Ovary (tissue), 10 donors: ENCODE measurements at places on chromosomes 4 and X. TPM values are rescaled to one million over a fixed set of nuclear protein-coding genes. Genes with fewer than 3 reads are reported as not detected.
A peak's percentile ranks its signal among the peaks of the same experiment; 100 is the strongest.

SPACA5 gene
- total RNA-seq = not detected

DNA sequence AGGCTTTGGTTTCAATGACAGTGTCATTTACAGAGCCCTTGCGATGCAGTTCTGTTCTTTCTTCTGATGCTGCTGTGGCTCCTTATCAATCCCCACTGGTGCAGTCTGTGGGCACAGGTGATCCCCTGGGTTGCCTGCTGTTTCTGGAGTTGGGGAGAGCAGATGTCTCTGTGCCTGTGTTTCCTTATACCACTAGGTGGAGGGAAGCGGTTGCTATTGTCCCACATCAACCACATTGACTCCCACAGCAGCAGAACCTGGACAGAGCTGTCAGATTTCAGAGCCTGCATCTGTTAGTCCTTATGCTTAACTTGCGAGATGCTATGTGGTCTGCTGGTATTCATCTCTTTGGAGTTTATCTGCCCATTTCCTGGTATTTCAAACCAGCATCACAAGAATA is 57.7 kb downstream of the NEIL3 start:
- no peaks in the 10 kb centered on the region for H3K4me1 ChIP-seq
- no peaks in the 10 kb centered on the region for H3K27me3 ChIP-seq
- no peak overlapping the region for H3K27ac ChIP-seq
- H3K36me3 ChIP-seq = no peaks in the 10 kb centered on the region
- no peak for DNase-seq

PABPC1L2A gene
- not detected for total RNA-seq

- H3K36me3 ChIP-seq = no peaks in the 10 kb centered on the region
- no peak overlapping the region for H3K27ac ChIP-seq
- no peaks in the 10 kb centered on the region for H3K4me1 ChIP-seq
- no peak for DNase-seq
- no peaks in the 10 kb centered on the region for H3K27me3 ChIP-seq
Observed at GRCh38 chr4:108851366-108851765, 88.5 kb upstream of the ETNPPL start.

- no peak overlapping the region for H3K4me3 ChIP-seq
- no peaks in the 10 kb centered on the region for H3K36me3 ChIP-seq
- no peak for DNase-seq
- H3K4me1 ChIP-seq = no peaks in the 10 kb centered on the region
Observed at GRCh38 chrX:152915541-152916241, 17.8 kb downstream of the ZNF185 start.

DNA sequence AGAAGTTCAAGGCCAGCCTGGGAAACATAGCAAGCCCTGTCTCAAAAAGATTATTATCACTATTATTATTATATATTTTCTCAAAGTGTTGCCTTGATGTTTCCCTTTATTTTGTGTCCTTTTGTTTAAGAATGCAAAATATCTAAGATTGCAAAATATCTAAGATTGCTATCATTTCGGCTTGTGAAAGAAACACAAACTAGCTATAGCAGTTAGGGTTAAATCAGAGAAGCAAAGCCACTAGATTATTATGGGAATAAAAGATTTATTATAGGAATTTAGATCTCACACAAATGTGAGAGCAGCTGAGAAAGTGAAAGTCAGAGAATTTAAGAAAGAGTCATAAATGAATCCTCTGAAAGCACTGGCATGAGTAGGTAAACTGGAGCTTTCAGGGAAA is 18.0 kb upstream of the TMEM184C start:
- peaks cover 2% of the 10 kb centered on the region for H3K4me1 ChIP-seq
- H3K27me3 ChIP-seq = no peaks in the 10 kb centered on the region
- no peaks in the 10 kb centered on the region for H3K36me3 ChIP-seq
- H3K27ac ChIP-seq = no peak overlapping the region

ELF4 gene
- total RNA-seq = 21.2 TPM

- H3K4me3 ChIP-seq = no peak overlapping the region
- no peaks in the 10 kb centered on the region for H3K4me1 ChIP-seq
- H3K27ac ChIP-seq = no peak overlapping the region
- no peaks in the 10 kb centered on the region for H3K27me3 ChIP-seq
- H3K36me3 ChIP-seq = no peaks in the 10 kb centered on the region
Observed at GRCh38 chrX:33183361-33183760, 28.0 kb downstream of the DMD start.

- H3K4me1 ChIP-seq = no peaks in the 10 kb centered on the region
- no peaks in the 10 kb centered on the region for H3K36me3 ChIP-seq
- no peak for DNase-seq
- H3K4me3 ChIP-seq = no peak overlapping the region
Observed at GRCh38 chrX:122238801-122239200, 945.3 kb upstream of the GRIA3 start.

DNA sequence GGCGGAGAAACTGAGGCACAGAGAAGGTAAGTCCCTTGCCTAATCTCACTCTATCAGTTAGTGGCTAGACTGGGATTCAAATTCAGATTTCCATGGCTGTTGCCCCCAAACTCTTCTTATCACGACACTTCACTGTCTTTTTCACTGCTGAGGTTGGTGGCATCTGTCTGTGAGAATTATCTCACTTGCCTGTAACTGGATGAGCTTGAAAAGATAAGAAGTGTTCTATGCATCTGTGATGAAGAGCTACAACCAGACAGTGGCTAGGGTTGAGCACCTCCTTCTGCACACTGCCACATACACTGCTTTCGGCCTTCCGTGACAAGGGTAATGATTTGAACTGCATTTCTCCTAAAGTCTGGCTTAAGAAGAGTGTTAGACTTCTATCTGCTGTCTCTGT is 107.9 kb upstream of the TEX13D start:
- H3K27me3 ChIP-seq = no peaks in the 10 kb centered on the region
- H3K27ac ChIP-seq = no peak overlapping the region
- no peaks in the 10 kb centered on the region for H3K36me3 ChIP-seq
- H3K4me1 ChIP-seq = no peaks in the 10 kb centered on the region
- H3K4me3 ChIP-seq = no peak overlapping the region

DNA sequence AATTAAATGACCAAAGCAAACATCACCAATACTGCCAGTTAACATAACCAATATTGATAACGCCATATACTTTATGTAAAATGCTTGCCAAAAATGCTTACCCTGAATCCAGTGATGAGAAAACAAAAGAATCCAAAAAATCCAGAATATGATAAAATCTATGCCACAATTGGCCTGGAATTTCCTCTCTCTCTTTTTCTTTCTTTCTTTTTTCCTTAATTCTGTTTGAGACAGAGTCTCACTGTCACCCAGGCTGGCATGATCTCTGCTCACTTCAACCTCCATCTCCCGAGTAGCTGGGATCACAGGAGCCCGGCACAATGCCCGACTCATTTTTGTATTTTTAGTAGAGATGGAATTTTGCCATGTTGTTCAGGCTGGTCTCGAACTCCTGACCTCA is 9.8 kb upstream of the SLC7A11 start:
- H3K36me3 ChIP-seq = no peaks in the 10 kb centered on the region
- DNase-seq = no peak
- no peak overlapping the region for H3K27ac ChIP-seq
- no peaks in the 10 kb centered on the region for H3K4me1 ChIP-seq
- H3K27me3 ChIP-seq = no peaks in the 10 kb centered on the region

DNA sequence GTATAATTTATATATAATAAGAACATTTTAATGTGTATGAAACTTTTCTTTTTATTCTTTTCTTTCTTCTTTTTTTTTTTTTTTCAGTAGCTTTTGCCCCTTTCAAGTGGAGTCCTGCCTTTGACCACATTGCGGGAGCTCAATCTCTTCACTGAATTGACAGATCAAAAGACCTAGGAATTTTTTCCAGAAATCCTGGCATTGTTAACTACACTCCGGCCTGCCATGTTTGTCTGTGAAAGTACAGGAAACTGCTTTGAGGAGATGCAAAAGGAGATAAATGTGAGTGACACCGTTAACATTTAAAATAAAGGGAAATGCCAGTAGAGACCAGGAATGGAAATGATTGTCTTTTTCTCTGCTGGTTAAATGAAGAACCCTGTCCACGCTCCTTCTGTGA is 159.3 kb upstream of the VCX3A start:
- no peaks in the 10 kb centered on the region for H3K4me1 ChIP-seq
- H3K27me3 ChIP-seq = no peaks in the 10 kb centered on the region
- no peaks in the 10 kb centered on the region for H3K36me3 ChIP-seq
- H3K27ac ChIP-seq = no peak overlapping the region
- no peak overlapping the region for H3K4me3 ChIP-seq
- no peak for DNase-seq

- H3K36me3 ChIP-seq = no peaks in the 10 kb centered on the region
- peaks cover 1% of the 10 kb centered on the region for H3K4me1 ChIP-seq
- no peak overlapping the region for H3K27ac ChIP-seq
- no peaks in the 10 kb centered on the region for H3K27me3 ChIP-seq
- no peak for DNase-seq
- H3K4me3 ChIP-seq = no peak overlapping the region
Observed at GRCh38 chr4:96827086-96827485, 987.2 kb downstream of the PDHA2 start.

SERTM2 gene
- total RNA-seq = not detected

DNA sequence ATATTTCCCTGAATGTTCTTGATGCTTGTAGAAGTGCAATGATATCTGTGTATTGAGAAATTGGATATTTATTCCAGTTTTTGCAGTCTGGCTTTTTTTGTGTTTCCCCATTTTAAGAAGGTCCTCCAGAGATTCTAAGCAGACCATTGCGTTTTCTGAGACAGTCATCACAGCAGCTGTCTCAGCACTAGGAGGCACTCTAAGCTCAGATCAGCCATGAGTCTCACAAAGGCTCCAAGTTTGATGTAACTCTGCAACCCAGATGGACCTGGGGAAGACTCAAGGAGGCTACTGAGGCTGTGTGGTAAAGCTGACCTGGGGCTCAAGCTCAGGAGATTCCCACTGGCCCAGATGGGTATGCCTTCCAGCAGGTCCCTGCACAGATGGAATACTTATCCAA is 89.3 kb upstream of the CYLC1 start:
- DNase-seq = no peak
- no peak overlapping the region for H3K27ac ChIP-seq
- no peak overlapping the region for H3K4me3 ChIP-seq
- no peaks in the 10 kb centered on the region for H3K4me1 ChIP-seq
- peaks cover 3% of the 10 kb centered on the region for H3K27me3 ChIP-seq
- no peaks in the 10 kb centered on the region for H3K36me3 ChIP-seq

DNA sequence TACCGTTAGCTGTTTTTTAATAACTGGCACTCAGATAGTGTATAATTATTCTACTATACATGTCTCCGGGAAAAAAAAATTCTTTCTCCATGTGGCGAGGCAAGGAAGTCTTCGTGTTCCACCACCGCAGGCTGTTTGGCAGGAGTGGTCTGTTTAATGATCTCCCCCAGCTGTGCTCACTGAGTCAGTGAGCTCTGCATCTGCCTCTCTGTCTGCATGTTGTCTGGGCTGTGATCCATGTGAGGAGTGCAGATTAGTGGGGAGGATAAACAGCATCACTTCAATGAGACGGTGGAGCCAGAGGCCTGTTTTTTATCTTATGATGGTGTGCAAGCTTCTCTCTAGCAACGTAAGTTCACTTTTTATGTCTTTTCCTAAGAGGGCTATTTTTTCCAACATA is 69.8 kb downstream of the RPS3A start:
- peak; percentile 84 for DNase-seq
- no peaks in the 10 kb centered on the region for H3K36me3 ChIP-seq
- peaks cover 23% of the 10 kb centered on the region for H3K4me1 ChIP-seq
- no peak overlapping the region for H3K4me3 ChIP-seq
- H3K27me3 ChIP-seq = no peaks in the 10 kb centered on the region

PNMA5 gene
- total RNA-seq = not detected

GRCh38 chrX:67726018-67726417 is 182.2 kb downstream of the AR start:
- DNase-seq = no peak
- no peaks in the 10 kb centered on the region for H3K27me3 ChIP-seq
- H3K36me3 ChIP-seq = no peaks in the 10 kb centered on the region
- H3K27ac ChIP-seq = no peak overlapping the region
